ENCODE measurements at places on chromosomes 16 and 17. TPM values are rescaled to one million over a fixed set of nuclear protein-coding genes. Genes with fewer than 3 reads are reported as not detected.

ACSM2B gene
- total RNA-seq, result not detected

MYH8 gene
- not detected for total RNA-seq

DNA sequence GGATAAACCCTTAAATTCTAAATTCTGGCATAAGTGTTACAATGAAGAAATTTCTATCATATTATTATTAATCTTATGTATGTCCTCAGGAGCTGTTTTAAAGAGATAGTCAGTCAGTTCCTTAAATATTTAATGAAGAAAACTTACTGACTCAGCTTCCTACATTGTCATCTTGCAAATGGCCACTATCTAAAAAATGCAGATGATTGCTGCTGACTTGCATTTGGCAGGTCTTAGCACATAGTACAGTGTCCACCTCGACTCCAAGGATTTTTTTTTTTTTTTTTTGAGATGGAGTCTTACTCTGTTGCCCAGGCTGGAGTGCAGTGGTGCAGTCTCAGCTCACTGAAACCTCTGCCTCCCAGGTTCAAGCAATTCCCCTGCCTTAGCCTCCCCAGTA lies 55.1 kb upstream of the CORO6 start:
- DNase-seq, result no peak

GRCh38 chr17:2304931-2305330 lies 1.2 kb downstream of the SRR start:
- no peak for DNase-seq

DNA sequence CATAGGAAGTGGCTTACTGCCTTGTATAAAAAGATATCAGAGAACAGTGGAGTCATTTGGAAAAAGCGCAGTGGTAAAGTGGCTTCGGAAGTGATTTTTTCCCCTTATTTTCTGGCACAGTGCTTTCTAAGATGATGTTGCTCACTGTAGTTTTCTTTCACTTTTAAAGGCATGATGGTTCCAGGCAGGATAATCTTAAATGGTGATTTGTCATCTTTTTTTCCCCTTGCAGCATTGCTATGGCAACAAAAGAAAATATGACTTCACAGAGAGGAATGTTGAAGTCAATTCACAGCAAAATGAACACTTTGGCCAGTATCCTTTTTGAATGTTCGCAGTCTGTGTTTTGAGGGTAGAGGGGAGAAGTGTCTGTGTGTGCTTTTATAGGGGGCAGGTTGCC lies 42.5 kb downstream of the GOSR1 start:
- DNase-seq, result no peak

SIRT7 gene
- total RNA-seq, result 13.9 TPM

DNA sequence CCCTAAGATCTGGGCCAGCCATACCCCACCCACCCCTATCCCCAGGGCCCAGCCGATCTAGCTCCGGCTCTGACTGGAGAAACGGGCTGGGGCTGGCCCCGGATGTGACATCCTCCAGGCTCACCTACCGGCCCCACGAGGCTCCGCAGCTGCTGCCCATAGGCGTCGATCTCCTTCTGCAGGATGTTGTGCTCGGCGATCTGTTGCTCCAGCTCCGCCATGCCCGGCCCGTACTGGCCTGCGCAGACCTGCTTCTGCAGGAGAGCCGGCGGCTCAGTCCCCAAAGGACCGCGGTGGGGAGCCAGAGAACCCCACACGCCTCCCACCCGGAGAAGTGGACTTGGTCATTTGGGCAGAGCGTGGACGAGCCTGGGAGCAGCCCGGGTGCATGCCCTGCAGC lies 4.8 kb downstream of the EVPL start:
- DNase-seq, result no peak

GRCh38 chr16:5032748-5033167 lies 977 bp downstream of the NAGPA start:
- DNase-seq, result no peak

DNA sequence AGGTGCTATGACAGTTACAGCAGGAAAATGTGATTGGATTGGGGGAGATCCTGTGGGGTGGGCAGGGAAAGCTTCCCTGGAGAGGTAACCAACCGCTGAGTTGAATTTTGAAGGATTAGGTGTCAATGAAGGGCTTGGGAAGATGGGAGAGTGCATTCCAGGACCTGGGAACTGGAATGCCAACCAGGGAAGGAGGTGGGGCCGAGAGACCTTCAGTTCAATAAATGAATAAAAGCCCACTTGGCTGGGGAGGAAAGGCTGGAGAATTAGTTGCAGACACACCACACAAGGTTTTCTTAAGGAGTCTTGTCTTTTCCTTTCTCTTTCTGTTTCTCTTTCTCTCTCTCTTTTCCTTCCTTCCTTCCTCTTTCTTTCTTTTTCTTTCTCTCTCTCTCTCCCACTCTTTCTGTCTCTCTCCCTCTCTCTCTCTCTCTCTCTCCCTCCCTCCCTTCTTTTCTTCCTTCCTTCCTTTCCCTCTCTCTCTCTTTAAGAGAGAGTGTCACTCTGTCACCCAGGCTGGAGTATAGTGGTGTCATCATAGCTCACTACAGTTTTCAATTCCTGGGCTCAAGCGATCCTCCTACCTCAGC lies 3.3 kb downstream of the USP43 start:
- DNase-seq, result no peak

- DNase-seq, result no peak
Observed at GRCh38 chr17:77616254-77616731, 342.2 kb upstream of the TNRC6C start.

SMG6 gene
- 42.4 TPM for total RNA-seq

CDC6 gene
- total RNA-seq, result 0.83 TPM

FBXW10 gene
- not detected for total RNA-seq

DNA sequence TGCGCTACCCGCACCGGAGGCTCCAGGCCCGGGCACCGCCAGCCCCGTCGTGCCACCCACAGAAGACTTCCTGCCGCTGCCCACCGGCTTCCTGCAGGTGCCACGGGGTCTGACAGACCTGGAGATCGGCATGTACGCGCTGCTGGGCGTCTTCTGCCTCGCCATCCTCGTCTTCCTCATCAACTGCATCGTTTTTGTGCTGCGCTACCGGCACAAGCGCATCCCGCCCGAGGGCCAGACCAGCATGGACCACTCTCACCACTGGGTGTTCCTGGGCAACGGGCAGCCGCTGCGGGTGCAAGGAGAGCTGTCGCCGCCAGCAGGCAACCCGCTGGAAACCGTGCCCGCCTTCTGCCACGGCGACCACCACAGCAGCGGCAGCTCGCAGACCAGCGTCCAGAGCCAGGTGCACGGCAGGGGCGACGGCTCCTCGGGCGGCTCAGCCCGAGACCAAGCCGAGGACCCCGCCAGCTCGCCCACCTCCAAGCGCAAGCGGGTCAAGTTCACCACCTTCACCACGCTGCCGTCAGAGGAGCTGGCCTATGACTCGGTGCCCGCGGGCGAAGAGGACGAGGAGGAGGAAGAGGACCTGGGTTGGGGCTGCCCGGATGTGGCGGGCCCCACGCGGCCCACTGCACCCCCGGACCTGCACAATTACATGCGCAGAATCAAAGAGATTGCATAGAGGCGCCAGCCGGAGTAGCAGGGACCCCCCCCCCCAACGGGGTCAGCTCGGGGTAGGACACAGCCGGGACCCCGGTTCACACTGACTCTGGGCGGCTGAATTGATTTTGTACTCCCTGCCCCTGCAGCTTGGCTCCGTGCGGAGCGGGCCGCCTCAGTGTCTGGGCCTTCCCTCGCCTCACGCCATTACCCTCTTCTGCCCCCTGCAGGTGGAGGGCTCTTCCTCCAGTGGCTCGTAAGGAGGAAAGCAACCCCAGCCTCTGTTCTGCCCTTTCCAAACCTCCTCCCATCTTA lies 58.5 kb downstream of the TMEM132E start:
- no peak for DNase-seq

GRCh38 chr17:28948873-28949184 lies 2.5 kb downstream of the PHF12 start:
- no peak for DNase-seq

GRCh38 chr17:34703533-34703932 lies 124.2 kb downstream of the TMEM132E start:
- DNase-seq, result no peak

ZNF469 gene
- 3.7 TPM for total RNA-seq

GRCh38 chr17:73890831-73891405 lies 246.7 kb upstream of the SDK2 start:
- DNase-seq, result no peak

GRCh38 chr16:4743226-4743878 lies 9.0 kb downstream of the DNAAF8 start:
- no peak for DNase-seq

DNA sequence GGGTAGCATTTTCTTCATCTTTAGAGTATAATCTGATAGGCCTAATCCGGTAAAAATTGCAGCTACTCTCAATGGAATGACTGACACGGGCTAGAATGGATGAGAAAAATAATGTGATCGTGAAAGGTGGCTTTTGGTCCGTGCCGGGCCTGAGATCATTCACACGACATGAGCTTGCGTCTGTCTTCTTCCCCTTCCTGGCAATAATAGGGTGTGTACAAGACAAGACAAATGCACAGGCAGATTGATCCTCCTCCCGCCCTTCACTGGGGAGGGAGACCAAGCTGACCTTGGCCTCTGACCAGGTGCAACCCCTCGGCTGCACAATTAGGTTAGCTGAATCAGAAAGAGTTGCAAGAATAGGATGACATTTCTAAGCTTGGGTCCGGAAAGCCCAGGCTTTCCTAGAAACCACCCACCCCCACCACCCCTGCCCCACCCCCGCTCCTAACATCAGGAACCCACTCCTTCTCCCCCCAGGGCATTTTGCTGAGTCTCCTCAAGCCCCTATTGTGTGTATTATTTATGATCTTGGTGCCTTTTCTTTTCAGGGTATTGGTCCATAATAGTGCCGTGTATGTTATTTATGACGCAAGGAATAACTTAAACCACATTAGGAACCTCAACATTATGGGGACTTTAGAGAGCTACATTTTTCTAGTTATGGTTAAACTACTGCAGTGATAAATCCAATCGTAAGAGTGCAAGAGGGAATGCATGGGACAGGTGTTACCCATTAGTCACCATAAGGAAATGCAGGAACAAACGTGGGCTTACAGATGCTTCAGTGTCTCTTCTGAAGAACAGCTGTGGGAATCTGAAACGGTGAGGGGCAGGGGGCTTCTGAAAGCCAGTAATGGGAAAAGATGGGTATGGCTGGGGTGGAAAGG lies 540.1 kb upstream of the PSMD7 start:
- DNase-seq, result peak; percentile 88

ABAT gene
- total RNA-seq, result 9.0 TPM

DNA sequence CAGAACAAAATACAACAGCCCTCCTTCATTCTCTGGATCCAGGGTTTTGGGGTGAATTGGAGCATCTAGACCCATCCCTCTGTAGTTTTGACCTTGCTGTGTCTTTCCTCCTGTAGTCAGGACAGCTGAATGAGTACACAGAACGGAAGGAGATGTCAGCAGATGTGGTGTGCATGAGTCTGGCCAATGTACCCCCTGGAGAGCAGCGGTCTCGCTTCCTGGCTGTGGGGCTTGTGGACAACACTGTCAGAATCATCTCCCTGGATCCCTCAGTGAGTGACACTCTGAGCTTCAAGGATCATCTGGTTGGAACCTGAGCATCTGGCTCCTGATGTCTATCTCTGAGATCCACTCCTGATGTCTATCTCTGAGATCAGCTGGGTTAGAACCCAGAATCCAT lies 32.4 kb downstream of the SF3B3 start:
- no peak for DNase-seq

GRAPL gene
- 1.7 TPM for total RNA-seq

GRCh38 chr16:68605746-68606145 lies 39.4 kb upstream of the CDH3 start:
- no peak for DNase-seq

- DNase-seq, result no peak
Observed at GRCh38 chr16:31134091-31134571, 1.4 kb downstream of the PRSS8 start.

Data from esophagus muscularis mucosa (tissue), 4 donors.